ENCODE measurements at places on chromosomes 5 and 9.

- no peak for DNase-seq
Observed at GRCh38 chr9:77533671-77534070, 114.5 kb downstream of the GNA14 start.

DNA sequence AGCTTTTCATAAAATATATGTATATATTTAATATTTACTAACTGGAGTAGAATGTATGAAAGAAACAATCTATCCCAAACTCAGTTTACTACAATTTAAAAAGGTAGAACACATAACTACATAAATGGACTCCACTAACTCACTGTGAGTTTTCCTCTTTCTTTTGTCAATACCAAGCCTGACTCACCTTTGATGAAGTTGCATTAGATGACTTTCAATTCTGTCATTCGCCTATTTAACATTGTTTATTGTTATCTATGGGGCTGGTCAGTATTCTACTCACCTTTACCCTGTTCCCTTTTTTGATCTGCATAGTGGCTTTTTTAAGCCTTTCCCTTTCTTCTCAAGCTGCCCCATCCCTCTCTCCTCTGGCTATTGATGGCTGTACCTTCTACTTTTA is 629.7 kb downstream of the RAB3C start:
- DNase-seq = no peak

DNA sequence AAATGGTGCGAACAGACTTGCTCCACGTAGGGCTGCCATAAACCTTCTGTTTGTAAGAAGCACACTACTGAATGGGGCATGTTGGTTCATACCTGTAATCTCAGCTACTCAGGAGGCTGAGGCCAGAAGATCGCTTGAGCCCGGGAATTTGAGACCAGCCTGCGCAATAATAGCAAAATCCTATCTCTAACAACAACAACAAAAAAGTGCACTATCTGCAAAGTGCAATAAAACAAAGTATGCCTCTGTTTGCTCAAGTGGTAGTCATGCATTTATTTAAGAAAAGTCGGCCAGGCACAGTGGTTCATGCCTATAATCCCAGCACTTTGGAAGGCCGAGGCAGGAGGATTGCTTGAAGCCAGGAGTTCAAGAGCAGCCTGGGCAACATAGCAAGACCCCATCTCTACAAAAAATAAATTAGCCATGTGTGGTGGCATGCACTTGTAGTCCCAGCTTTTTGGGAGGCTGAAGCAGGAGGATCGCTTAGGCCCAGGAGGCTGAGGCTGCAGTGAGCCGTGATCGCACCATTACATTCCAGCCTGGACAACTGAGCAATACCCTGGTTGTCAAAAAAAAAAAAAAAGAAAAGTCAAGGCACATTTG is 5.2 kb downstream of the ATPSCKMT start:
- no peak for DNase-seq

DNA sequence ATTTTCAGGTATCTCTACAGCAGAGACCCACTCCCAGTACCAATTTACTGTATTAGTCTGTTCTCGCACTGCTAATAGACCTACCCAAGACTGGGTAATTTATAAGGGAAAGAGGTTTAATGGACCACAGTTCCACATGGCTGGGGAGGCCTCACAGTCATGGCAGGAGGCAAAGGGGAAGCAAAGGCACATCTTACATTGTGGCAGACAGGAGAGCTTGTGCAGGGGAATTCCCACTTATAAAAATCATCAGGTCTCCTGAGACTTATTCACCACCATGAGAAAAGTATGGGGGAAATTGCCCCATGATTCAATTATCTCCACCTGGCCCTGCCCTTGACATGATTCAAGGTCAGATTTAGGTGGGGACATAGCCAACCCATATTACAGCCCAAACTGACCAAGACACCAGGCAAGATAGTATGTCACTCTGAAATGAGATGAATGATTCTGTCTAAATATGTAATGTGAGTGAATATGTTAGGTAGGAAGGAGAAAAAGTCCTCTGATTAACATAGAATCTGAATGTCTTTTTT is 182.5 kb upstream of the CDH12 start:
- DNase-seq = no peak

GRCh38 chr5:54520438-54520846 is 2.9 kb downstream of the SNX18 start:
- no peak for DNase-seq

- no peak for DNase-seq
Observed at GRCh38 chr5:119751734-119752094, 122.4 kb downstream of the FAM170A start.

DNA sequence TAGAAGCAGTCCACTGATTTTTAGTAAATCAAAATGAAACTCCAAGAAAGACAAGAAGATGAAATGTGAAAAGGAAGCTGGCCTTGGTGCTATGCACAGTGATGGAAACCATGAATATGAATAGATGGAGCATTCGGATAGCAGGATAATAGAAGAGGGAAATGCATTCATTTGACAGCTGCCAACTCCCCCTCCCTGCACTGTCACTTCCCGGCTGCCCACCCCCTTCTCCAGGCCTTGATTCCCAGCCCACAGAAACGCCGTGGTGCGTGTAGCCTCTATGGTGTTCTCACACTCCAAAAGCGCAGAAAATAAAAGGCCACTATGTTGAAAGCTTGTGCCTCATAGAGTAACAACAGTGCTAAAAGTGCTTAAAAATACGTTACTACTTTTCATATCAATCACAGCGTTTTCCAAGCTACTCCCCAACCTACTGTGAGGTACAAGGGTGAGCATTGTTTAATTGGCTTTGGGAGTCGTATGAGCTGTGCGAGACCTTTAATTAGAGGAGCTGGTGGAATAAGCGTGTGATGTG is 26.1 kb upstream of the IFNK start:
- DNase-seq = no peak

GRCh38 chr5:179380211-179381035 is 35.2 kb upstream of the ADAMTS2 start:
- no peak for DNase-seq

- no peak for DNase-seq
Observed at GRCh38 chr9:110036286-110036685, 171.7 kb downstream of the C9orf152 start.
